CD4-positive, alpha-beta T cell treated with Interleukin-1 beta for 1 hour (primary cell): ENCODE measurements at places on chromosomes 3 and 15.

DNA sequence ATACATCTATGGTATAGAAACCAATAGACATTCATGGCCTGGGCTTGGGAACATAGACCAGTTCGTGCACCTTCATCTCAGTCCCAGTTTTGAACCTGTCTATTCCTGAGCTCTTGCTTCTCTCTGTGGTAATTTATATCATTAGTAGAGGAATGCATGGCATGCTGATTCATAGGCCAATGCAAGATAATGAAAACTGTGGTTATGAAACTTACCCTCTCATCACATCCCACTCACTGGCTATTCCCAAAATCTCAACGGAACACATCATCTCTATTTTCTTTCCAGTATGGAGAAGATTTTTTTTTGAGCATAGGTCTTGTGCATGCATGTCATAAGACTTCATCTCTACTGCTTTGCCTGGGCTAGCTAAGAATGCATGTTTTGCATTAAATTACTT, 18.7 kb upstream of the P2RY12 start:
- DNase-seq, result no peak

DNA sequence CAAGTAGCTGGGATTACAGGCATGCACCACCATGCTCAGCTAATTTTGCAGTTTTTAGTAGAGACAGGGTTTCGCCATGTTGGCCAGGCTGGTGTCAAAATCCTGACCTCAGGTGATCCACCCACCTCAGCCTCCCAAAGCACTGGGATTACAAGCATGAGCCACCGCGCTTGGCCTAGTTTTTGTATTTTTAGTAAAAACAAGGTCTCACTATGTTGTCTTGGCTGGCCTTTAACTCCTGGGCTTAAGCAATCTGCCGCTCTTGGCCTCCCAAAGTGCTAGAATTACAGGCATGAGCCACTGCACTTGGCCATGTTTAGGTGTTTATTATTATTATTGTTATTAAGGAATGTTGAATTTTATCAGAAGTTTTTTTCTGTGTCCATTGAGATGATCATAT, 14.7 kb downstream of the IL16 start:
- no peak for DNase-seq

DNA sequence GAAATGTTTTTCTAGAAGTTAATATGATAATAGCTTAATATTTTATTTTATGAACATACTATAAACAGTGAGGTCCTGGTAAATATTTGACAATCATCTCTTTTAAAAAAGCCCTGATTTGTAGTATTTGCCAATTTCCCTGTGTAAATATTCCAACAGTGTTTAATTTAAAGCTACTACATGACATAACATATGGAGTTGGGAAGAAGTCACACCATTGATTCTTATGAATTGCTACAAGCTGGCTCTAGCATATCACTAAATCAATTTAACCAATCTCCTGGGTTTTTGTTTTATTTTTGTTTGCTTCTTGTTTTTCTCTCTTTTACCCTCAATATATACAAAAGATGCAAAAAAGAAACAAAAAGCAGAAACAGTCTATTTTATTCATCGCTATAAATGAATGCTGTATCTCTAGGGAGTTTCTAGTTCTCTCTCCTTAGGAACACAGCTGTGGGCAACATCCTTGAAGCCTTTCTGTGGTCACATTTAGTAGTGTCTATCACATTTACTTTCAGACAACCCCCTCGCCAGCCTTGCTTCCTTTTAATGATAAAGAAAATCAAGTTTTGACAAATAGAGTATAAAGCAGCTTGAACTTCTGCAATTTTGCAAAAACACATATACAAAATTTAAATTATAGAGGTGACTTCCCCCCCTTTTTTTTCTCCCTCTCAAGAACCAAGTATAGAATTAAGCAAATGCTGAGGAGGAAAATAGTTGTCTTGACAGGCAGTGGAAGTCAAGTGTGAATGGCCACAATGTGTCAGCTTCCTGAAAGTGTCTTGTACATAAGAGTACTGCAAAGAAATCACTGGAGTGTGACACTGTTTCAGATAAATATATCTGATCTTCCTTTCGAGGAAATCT, 21.4 kb downstream of the CCR1 start:
- DNase-seq, result no peak

DNA sequence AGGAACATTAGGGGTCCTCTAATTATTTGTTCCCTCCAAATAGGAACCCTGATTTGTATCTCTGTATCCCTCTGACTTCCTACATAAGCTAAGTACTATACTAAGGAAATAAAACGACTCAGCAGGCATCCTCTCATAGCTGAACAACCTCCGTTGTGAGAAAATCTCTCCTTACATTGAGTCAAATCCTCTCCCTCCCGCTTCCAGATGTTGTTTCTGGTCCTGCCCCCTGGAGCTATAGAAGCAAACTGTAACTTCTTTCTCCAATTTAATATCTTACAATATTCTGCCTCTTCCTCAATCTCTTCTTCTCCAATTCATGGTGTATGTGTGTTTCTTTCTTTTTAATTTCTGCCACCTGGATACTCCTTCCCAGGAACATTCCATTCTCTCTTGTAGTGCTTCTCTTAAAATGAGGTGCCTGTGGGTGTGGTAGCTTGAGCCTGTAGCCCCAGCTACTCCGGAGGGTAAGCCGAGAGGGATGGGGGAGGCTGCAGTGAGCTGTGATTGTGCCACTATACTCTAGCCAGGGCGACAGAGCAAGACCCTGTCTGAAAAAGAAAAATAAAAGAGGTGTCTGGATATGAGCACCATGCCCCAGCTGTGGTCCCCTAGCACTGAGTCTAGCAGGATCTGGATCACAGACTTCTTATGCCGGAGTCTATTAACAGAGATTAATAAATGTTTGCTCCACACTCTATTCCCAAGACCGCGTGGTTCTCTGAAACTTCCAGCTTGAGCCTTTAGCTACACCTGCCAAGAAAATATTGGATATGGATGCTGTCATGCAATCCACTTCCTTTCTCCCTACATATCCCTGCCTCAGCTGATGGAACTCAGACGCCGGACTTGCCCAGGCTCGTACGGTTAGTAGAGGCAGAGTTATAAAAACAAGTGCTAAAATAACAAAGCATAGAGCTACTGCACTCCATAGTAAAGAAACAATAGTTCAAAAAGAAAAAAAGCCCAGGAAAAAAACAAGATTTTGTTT, 42.9 kb upstream of the NEO1 start:
- no peak for DNase-seq

DNA sequence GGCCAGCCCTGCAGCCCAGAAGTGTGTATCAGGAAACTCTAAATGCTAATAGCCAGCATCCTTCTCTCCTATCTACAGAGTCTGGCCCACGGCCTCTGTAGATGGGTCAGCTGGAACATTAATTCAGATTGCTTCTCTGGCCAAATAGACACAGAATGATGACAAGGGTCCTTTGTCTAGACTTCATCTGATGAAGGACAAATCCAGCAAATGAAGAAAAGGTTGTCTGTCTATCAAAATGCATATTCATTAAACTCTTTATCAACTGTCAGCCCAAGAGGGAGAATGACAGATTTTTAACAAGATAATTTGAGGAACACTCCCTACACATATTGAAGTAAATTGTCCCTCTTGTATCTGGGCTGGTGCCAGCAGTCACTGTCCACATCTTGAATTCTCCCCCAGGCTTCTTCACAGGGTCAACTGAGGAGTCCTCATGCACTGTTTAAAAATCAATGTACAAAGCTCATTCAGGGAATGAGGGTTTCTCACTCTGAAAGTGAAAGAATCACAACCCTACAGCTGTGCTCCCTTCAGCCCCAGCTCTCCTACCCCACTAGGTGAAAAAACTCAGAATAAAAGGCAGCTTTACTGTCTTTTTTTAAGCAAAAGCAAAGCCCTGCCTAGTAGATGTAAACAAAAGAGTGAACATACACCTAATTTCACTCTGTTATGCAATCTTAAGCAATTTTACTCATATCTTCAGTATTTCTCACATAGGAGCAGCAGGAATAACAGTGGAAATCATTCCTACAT, 507.7 kb downstream of the IGSF11 start:
- DNase-seq, result no peak

DNA sequence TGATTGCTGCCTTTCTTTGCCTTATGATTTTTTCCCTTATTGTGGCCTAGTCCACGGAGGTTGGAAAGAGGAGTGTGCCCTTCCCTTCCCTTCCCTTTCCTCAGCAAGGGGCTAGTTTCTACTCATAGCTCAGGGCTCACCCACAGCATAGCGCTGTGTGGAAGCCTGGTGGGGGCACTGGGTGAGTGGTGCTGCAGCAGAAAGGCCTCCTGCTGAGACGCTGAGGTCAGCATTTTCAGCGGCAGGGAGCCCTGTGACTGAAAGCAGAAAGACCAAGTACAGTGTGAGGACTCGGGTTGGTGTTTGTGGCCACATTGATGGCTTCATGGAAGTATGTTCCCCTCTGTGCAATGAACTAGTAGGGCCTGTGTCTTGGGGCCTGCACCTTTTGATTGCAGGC, 21.9 kb downstream of the CACNA1D start:
- no peak for DNase-seq

DNA sequence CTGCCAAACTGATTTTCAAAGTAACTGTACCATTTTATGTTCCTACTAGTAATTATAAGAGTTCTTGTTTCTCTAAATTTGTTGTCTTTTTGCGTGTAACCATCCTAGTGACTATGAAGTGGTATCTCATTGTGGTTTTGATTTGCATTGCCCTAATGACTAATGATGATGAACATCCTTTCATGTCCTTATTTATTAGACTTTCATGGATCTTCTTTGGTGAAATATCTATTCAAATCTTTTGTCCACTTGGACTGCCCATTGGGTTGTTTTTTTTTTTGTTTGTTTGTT, 3.6 kb downstream of the OXSR1 start:
- no peak for DNase-seq

- DNase-seq, result peak; percentile 12
Observed at GRCh38 chr3:13484851-13485590, 4.9 kb downstream of the HDAC11 start.

GRCh38 chr3:182142928-182143327, 431.2 kb downstream of the SOX2 start:
- no peak for DNase-seq

GRCh38 chr3:140292170-140292569, 357.2 kb downstream of the CLSTN2 start:
- DNase-seq, result no peak

DNA sequence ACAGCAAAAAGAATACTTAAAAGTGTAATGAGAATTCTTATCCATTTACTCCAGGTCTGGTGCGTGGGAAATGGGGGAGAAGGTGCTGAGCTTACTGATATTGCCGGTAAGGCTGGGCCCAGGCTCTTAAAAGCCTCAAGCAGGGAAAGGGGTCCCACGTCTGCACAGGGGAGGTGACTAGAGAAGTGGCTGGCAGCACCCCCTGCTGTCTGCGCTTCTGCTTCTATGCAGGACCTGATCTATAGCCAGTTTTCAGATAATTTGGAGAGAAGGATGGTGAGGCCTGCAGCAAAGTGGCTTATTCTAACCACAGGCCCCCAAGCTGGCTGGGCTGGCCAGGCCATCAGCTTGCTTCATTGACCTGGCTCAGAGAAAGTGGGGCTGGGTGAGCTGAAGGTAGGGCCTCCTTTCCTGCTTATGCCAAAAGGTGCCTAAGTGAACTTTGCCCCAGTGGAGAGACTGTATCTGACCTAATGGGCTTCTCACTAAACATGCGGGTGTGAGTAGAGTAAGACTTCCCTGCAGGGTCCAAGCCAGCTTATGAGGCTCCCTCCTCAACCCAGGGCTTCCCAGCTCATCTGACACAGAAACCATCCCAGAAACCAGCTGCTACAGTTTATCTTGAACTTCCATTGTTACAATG, 30.9 kb upstream of the ATP1B3 start:
- DNase-seq, result peak; percentile 14

DNA sequence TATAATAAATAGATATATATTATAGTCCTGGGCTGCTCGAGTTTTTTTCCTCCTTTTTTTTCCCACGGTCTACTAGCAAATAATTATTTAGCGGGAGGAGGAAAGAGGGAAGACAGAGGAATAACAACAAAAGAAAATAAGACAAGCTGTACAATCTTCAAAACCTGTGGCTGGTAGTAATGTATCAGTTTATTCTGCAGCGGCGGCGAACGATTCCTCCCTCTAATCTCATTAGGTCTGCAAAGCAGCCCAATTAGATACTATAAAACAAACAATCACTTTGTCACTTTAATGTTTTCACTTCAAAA, 390 bp upstream of the TLE3 start:
- DNase-seq, result no peak

DNA sequence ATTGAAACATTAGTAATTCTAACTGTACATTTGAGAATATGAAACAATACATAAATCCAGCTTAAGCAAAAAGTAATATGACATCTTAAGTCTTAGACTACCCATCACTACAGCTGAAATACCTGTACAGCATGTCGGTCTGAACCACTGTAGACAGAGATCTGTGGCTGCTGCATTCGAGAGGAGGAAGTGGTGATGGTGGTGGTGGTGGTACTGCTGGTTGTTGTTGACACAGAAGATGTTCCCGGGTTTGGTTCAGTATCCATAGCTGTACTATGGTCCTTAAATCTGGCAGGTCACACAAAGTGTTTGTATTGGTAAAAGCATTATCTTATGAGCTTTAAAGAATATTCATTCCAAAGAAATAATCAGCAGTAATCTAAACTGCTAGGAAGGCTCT, 2.9 kb downstream of the PHC3 start:
- peak; percentile 70 for DNase-seq

DNA sequence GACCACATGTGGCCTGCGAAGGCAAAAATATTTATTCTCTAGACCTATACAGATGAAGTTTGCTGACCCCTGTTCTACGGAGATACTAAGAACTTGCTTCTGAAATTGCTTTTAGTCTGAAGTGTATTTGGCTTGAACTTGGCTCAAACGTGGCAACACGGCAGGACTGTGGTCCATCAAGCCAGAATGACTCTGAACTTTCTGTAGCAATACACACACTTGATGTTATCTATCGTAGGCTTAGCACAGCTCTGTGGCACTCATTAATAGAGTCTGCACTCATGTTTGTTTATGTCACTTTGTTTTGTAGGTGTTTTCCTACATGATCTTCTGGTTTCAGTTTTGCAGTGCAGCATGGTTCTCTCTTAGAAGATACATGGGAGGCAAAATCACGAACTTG, 298.1 kb downstream of the ADAMTS17 start:
- no peak for DNase-seq

- no peak for DNase-seq
Observed at GRCh38 chr3:129046037-129046731, 14.4 kb upstream of the GP9 start.

DNA sequence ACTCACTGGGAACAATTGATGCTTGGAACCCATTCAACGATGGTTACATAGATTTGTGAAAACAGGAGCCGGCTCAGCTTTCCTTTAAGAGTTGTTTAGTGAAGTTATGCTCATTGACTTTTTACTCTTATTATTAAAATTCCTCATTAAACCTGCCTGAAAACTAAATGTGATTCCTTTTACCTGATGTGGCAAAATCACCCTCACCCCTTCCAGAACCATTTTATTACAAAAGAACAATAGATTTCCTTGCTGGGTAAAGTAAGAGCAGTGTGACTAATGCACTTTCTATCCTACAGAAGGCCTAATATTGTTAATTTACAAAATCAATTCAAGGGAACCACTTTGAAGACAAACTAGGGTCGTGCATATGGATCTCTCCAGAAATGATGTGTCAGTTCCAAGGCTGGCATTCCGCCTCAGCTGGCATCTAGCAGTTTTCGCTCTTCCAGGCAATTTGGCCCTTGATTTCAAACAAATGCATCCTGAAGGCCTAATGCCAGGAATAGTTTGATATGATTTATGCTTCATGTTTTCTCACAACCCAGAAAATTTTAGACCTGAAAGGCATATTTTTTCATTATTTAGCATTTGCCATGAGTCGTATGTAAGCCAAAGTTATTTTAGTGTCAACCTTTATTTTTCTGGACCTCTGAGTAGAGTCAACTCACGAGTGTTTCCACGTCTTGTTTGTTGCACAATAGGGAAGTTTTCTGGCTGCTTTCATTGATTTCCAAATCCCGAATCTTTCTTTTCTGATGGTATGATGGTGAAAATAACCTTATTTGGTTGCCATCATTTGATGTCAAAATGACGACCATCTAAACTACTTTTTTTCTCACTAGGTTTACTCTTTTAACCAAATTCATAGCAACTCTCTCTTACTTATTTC, 447.8 kb downstream of the MECOM start:
- no peak for DNase-seq
